CD4-positive, alpha-beta T cell treated with Interleukin-4 for 4 hours (primary cell): ENCODE measurements at places on chromosomes 3 and 15.

GRCh38 chr15:76339305-76340197 lies 3.0 kb downstream of the ISL2 start:
- no peak for DNase-seq

DNA sequence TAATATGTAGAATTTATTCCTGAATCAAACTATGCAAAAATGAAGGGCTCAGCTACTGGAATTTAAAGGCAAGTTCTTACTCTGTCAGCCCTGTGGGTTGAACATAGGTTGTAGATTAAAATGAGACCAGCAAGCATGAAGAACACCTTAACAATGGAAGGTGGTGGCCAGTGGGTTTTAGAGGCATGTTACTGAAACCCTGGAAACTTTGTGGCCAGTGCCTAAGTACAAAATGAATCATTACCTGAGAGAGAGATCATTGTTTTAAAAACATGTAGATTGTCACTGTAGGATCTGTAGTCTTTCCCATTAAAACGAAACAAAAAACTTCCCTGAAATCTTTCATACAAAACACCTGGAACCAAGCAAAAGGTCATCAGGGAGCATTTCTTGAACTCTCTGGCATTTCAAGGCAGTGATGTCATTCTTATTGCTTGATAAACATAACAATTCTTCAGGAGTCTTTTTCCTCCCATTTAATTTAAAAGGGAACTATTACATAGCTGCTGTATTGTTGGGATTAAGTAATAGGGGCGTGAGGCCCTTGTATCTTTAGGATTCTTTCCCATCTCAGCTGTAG lies 51.8 kb downstream of the TMEM108 start:
- DNase-seq = no peak

DNA sequence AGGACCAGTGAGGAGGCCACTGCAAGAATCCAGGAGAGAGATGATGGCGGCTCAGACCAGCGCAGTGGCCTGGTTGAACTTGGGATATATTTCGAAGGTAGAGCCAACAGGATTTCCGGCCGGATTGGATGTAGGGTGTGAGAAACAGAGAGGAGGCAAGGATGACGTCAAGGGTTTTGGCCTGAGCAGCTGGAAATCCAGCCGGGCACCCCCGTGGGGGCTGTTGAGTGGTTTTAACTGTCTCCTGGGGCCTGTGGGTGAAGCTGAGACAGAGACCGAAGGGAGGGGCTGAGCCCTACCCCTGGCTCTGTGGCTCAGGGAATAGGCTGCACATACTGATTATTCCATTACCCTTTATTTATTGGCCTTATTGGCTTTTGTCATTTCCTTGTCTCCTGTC lies 45.7 kb downstream of the EXOG start:
- no peak for DNase-seq

- no peak for DNase-seq
Measured at GRCh38 chr3:120730576-120731542, 11.5 kb downstream of the RABL3 start.

DNA sequence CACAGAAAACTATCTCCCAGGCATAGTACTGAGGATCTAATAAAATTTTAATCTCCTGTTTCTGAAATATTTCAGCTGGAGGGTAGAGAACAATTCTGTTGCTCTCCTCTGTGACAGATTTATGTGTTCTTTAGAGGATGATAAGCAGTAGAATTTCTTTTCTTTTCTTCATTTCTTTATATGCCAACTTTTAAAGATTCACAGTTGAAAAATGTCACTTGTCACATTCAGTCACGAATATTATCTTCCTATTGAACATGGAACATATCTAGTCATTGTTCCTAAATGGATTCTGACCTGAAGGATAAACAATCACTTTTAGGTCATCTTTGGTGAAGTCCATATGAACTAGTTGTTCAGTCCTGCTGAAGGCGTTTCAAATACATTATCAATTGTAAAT lies 585.5 kb upstream of the DPPA4 start:
- DNase-seq = no peak

GRCh38 chr15:48466820-48467219 lies 135.6 kb downstream of the DUT start:
- no peak for DNase-seq

GRCh38 chr3:116399701-116400226 lies 45.5 kb downstream of the LSAMP start:
- DNase-seq = no peak

DNA sequence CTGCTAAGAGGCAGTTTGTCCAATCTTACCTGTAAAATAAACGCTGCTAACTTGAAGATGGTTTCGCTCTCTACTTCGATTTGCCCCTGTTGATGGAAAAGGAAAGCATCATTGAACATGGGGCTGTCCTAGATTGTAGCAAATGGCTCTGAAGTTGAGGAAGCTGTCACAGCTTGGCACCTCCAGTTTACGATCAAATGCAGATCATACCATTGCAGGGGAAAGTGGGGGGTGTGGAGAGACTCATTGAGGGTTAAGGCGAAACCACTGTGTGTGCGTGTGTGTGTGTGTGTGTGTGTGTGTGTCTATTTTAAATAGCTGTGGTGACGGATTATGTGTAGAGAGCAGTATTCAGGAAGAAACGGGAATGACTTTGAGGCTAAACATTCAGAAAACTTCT lies 127.6 kb upstream of the LMOD3 start:
- DNase-seq = peak; percentile 52

DNA sequence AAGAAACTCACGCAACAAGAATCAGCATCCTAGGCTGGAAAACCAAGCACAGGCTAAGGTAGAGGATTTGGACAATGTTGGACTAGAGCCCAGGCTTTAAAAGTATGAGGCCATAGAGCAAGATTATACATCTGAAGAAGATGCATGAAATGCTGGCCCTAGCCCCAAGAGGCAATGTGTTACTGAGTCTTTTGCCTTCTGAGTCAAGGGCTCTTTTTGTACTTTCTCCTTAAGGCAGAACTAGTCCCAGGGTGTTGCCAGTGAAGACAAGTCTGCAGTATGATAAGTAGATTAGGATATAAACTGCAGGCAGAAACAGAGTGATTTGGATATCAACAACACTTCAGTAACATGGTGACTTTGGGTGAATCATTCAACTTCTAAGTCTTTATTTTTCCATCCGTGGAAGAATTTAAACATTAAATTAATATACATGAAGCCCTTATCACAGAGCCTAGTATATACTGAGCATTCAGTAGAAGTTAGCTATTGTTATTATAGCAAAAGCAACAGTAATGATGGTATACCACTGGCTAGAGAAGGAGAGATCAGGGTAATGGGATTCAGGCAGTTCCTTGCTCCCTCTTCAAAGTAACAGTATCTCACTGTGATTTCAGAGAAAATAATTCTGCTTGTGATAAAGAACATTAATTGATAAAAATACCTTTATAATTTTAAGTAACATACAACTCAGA lies 99.9 kb upstream of the MLF1 start:
- DNase-seq = no peak

DNA sequence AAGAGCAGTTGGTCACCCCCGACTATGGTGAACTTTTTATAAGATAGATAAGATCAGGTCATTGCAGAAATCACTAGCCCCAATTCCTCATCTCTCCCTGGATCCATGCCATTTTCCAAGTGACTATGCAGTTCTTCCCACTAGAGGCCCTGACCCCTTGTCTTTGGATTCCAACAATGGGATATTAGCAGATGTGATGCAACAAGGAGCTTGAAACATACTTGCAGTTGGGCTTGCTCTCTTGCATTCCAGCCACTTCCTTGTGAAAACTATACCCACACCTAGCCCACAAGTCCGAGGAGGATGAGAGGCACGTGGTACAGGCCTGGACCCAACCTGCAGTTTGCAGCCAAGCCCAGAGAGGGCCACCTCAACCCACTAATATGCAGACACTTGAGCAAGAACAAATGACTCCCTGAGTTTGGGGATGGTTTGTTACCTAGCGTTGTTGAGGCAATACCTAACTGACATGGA lies 60.6 kb downstream of the SUCLG2 start:
- no peak for DNase-seq

DNA sequence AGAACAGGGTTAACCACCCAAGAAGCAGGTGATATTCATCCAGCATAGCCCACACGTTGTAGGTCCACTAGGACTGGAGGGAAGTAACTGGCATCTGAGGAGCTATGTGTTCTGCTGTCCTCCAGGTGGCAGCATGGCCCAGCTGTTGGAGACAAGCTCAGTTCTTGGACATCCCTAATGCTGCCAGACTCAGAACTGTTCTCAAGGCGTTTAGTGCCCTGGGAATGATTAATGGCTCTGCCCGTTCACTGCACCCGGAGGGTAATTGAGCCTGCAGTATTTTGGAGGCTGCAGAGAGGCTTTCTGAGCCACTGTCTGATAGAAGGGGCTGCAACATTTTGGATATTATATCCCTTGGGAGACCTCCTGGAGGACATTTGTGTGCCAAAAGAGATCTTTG lies 521.3 kb upstream of the SEMA6D start:
- peak; percentile 3 for DNase-seq

DNA sequence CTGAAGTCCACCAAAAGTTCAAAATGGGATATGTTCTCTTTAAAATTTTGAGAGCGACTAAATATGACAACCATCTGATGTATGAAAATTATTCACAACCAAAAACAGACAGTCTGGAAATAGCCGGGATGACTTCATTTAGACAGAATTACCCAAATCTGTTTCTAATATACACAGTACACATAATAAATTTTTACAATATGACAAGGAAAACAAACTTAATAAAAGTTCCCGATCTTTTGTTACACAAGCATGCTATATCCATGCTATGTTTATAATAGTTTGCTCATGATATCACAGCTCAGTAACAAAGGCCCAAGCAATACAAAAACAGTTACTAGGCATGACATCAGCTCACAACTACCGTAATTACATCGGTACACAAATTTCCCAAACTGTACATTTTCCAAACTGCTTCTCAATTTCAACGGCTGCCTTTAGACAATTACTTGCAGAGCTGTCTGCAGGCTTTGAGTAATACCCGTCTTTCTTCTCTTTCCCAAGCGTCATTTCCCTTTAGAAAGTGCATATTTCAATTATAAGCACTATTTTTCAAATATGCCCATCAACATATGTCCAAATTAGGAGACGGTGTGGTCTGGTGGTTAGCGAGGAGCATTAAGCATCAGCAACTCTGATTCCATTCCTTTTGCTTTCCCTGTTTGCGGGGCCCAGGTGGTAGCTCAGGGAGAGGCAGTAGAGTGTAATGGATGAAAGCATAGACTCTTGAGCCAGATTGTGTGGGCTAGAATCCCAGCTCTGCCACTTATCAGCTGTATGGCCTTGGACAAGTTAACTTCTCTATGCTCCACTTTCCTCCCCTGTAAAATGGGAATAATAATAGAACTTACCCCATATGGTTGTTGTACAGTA lies 481.2 kb downstream of the FOXP1 start:
- no peak for DNase-seq

GRCh38 chr3:170179432-170179831 lies 2.1 kb downstream of the PHC3 start:
- DNase-seq = no peak

GRCh38 chr3:13636186-13636585 lies 87.3 kb downstream of the FBLN2 start:
- no peak for DNase-seq

GRCh38 chr15:42577514-42578031 lies 2.2 kb downstream of the STARD9 start:
- DNase-seq = no peak

GRCh38 chr3:60579734-60580133 lies 671.5 kb downstream of the FHIT start:
- DNase-seq = no peak

DNA sequence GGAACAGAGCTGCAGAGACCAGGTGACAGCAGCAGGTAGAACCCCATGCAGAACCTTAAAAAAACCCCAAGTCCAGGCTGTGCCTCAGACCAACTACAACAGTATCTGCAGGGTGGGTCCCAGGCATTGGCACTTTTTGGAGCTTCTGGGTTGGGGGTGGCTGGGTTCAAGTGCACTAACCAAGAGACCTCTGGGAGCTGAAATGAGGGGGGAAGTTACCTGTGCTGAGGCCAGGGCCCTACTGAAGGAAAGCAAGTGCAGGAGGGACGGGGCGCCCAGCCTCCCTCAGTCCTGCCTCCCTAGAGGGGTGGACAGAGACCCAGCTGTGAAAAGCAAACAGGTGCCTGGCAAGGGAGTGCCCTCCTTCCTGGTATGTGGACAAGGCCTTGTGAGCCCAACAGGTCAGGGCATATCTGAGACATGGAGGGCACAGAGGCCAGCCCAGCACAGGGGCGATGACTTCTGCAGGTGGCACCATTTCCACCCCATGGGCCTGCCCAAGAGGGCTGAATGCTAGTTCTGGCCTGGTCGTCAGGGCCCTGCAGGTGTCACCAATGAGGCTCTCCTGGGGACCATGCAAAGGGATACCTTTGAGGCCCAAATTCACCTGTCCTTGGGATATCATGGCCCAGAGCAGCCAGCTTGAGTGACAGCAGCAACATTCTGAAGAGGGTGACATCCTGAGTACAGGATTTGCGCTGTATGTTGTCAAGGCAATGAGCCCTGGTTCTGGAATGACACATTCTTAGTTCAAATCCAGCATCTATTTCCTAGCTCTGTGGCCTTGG lies 18.7 kb downstream of the CTSH start:
- no peak for DNase-seq

DNA sequence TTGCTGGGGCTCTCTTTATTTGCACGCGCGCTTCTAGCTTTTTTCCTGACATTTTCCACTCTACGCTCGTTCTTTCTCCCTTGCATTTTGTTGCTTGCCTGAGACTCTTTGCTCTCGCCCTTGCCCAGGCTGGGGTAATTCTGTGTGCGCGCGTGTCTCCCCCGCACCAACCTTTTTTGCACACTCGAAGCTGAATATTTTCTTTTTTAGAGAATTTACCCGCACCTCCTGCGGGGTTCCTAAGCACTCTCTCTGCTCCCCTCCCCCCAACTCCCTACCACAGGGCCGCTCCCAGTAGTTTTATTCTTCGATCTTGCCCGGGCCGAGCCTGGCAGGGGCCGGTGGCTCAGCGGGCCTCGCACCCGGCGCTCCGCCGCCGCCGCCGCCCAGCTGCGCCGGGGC lies 732 bp downstream of the FAM43A start:
- no peak for DNase-seq

GRCh38 chr3:148839805-148840204 lies 12.2 kb downstream of the CPB1 start:
- no peak for DNase-seq

- no peak for DNase-seq
Measured at GRCh38 chr15:67307156-67307555, 52.6 kb downstream of the IQCH start.

DNA sequence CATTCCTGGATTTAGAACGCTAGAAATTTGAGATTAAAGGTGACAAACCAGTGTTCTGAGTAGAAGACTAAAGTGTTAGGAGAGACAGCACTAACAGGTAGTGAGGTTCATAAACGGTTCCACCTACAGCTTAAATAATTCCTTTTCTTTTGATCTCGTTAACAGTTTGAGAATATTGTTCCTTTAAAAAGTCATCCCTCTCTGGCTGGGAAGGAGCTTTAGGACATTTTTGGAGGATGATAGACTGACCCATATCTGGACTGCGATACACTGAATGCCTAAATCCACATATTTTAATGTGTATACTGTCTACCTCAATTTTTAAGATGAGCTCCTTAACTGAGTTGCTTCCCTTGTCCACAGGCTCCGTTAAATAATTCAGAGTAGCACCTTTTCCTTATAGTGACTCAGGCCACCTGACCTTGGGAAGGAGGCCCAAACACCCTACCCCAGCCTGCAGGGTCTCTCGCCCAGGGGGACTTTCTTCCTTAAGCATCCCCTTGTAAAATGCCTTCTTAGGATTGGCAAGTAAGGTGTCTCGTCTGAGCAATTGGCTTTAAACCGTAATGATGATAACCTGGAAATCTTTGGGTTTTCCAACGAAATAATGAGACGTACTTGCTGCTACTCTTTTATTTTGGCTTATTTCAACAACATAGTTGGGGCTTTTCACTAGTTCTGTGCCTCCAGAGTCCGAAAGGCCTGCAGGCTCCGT lies 3.3 kb downstream of the TRIM71 start:
- DNase-seq = no peak
